ENCODE measurements at places on chromosomes 12 and 14.
A peak's percentile ranks its signal among the peaks of the same experiment; 100 is the strongest.

DNA sequence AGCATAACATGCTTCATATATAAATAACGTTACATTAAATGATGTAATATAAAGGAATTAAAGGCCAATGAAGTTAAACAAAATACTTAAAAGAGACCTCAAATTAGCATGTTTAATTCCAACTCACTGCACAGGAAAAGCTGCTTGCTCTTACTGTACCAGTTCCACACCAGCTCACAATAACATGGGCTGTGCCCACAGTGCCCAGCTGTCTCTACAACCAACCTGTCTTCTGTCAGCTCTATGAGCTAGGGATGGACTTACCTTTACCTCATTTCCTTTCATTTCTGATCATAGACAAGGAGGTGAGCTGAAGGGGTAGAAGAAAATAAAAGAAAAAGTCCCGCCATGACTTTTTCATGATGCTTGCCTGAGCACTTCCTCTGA, 64.8 kb downstream of the NKX2-1 start:
- DNase-seq = no peak

- no peak for DNase-seq
Observed at GRCh38 chr14:84351646-84352045, 1178.3 kb upstream of the FLRT2 start.

- DNase-seq = no peak
Observed at GRCh38 chr12:107490010-107490409, 195.6 kb upstream of the PWP1 start.

DNA sequence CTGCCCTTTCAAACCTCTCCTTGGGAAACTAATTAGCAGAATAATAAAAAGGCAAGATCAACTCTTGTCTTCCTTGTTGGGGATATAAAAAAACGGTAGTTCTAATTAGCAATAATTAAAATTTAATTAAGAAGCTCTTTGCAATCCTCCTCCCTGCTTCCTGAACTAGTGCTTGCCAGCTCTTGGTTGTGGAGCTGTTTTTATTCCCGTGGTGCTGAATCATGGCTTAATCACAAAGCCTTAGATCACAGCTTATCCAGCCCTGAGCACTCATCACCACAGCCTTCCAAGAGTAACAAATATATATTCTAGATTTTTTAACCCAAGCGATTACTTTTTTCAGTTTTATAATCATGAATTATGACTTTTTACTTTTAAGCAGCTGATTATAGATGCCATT, 63.2 kb upstream of the INSM2 start:
- DNase-seq = peak; percentile 26

DNA sequence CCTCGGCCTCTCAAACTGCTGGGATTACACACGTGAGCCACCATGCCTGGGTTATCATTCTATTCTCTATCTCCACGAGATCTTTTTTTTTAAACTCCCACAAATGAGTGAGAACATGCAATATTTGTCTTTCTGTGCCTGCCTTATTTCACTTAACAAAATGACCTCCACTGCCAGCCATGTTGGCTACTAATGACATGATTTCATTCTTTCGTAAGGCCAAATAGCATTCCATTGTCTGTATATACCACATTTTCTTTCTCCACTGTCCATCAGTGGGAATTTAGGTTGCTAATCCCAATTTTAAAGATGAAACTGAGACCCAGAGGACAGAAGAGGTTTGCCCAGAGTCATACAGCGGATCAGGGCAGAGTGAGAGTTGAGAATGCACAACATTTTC, 10.9 kb upstream of the TRPV4 start:
- DNase-seq = peak; percentile 30
